ENCODE measurements at places on chromosomes 16 and 17.

DNA sequence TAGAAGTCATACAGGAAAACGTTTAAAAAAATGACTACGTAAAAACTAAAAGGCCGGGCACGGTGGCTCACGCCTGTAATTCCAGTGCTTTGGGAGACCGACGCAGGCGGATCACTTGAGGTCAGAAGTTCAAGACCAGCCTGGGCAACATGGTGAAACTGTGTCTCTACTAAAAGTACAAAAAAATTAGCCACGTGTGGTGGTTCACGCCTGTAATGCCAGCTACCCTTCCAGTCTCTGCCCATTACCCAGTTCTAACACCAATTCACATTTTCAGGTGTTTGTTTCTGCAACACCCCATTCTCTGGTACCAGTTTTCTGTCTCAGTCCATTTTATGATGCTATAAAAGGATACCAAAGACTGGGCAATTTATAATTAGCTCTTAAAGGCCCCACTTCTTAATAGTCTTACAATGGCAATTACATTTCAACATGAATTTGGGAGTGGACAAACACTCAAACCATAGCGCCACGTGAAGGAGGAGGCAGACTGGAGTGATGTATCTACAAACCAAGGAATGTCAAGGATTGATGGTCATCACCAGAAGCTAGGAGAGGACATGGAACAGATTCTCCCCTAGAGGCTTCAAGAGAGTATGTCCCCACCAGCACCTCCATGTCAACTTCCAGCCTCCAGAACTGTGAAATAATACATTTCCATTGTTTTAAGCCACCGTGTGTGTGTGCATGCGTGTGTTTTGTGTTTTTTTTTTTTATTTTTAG is 791 bp upstream of the C17orf75 start:
- DNase-seq = no peak

DNA sequence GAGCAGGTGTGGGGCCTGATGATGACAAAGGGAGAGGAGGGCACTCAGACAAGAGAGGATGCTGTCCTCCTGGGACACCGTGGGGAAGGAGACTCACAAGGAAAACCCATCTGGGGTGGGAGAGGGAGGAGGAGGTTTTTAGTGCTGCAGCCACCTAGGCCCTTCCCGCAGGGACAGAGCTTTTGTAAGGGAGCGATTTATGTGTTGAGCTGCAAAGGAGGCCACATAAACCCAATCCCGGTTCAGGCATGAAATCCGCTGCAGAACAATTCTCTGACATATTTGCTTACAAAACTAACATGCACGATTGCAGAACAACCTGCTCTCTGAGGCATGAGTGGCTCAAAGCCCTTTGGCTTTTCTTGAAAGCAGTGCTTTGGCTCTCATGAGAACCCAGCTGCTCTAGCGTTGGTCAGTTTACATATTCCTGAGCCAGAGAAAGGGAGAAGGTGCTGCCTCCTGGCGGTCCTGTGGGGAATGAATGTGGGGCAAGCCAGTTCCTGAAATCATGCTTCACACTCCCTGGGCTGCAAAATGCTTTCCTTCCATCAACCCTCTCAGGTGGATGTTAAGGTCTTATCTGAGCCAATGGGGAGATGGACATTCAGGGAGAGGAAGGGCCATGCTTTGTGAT is 122.4 kb upstream of the NLRP1 start:
- peak; percentile 52 for DNase-seq

DNA sequence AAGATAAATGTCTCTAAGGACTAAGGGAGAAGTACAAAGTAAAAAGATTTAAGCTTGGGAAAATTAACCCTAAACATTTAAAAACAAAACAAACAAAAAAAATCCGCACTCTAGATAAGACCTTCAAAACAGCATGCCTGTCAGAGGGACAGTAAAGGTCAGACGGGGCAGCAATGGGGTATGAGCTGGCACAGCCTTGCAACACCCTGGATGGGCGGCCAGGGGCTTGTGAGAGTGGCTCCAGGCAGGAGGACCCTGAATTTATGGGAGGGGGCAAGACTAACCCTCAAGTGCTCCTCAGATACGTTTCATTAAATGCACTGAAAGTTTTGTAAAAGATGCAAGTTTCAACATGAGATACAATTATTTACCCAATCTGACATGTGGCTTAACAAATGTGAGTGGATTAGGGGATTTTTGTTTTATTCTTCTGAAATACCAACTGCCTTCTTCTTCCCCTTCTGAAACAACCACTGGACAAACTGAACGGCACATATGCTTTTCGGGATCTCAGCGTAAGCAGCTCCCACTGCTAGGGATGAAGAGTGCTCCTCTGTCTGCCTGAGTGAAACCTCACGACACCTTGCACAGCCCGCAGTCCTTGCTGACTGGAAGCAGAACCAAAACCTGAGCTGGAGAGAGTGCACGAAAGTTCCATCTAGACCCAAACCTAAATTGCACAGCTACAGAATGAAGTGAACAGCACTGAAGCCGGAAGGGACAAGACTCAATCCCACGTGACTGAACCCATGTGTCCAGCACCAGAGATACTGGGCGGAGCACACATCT is 128.4 kb downstream of the ANKRD11 start:
- no peak for DNase-seq

DNA sequence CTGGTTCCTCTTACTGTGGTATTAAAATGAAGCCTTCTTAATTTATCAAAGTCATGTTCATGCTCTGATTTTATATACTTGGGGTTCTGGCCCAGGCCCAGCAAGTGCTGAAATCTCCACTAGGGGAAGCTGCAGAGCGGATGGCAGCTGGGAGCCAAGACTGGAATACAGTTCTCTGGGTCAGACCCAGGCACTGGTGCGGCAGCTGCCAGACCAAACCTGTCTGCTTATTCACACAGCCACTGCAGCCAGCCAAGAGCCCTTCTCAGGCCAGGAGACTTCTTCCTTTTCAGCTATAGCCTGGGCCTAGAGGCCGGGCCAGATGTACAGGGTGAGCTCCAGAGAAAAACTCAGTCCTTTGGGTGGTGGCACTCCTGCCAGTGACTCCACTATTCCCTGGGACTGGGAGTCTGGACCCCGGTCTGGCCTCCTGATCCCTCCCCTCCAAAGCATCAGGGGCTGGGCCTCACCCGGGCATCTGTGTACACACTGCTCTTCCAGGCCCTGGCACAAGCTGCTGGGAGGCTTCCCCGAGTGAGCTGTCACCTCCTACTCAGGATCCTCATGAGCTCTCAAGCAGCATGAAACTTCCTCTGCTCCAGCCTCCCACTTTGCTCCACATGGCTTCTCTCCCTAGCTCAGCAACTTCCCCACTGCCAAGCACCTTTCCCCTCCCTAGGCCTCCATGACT is 24.4 kb downstream of the ATP6V0D1 start:
- DNase-seq = no peak

GRCh38 chr16:15879255-15879811 is 9.1 kb downstream of the CEP20 start:
- DNase-seq = no peak

- DNase-seq = no peak
Observed at GRCh38 chr16:81637336-81638235, 141.5 kb upstream of the PLCG2 start.

DNA sequence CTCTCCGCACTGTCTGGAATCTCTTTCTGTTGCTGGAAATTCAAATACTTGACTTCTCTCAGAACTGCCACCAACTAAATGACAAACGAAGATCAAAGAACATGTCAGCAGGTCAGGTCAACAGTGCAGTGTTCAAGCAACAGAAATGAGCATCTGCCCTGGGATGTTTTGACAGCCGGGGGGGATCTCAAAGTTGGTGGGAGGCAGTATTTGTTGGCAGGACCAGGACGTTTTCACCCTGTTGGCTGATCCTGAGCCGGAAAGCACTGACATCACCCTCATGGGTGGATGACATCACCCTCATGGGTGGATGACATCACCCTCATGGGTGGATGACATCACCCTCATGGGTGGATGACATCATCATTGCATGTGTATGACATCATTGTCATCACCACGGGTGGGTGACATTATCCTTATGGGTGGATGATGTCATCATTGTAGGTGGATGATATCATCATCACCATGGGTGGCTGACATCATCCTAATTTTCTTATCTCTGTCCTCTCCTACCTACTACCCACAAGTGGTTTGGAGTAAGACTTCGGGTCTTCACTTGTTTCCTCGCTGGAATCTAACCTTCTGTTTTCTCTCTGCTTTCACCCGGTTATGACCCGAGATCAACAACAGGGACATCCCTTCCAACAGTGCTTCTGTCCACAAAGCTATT is 18.9 kb downstream of the DNAH17 start:
- peak; percentile 15 for DNase-seq

DNA sequence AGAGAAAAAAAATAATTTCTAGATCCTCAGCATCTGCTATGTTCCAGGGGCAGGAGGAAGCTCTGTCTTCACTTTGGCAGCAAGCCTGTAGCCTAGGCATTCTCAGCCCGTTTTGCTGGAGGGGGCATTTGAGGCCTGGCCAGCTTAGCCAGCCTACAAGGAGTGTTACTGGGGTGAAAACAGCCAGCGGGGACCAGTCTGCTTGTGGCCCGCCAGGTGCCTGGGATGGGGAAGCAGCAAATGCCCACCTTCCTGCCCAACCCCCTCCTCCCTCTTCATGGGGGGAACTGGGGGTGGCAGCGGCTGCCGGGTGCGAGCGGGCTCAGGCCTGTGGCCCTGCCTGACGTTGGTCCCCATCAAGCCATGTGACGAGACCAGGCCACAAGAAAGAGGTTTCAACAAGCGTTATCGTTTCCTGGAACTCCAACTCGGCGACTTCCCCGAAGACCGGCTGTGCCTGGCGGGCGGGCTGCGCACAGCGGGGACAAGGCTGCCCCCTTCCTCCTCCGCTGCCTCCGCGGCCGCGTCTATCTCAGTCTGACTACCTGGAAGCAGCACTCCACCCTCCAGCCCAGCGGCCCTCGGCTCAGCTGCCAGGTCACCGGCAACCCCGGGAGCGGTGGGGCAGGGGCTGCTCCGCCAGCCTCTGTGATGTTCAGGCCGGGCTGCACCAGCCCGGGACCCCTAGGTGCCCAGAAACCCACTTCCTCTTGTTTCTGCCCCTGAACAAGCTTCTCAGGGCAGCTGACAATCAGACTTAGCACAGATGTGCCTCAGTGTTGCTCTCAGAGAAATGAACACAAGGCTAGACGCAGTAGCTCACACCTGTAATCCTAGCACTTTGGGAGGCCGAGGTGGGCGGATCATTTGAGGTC is 22.9 kb downstream of the SOCS1 start:
- peak; percentile 92 for DNase-seq

DNA sequence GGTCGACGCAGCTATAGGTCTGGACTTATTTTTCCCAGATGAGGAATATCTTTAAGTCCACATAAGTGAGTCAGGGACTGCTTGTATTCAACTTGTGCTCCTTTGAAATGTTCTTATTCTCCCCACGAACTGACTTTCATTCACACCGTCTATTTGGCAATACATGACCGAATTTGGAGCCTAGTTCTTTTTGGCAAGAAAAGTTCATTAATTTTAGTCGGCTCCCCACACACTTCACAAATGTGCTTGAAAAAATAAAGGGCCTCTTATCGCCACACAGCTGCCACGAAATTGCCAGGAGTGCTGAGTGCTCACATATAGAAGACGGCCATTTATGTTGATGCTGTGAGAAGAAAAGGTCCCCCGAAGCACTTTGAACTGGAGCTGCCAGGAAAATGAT is 152.6 kb downstream of the PRKCA start:
- no peak for DNase-seq

GRCh38 chr17:55236316-55236715 is 28.4 kb upstream of the HLF start:
- DNase-seq = no peak

- no peak for DNase-seq
Observed at GRCh38 chr16:28257256-28257655, 35.1 kb upstream of the SBK1 start.

- no peak for DNase-seq
Observed at GRCh38 chr16:11744075-11744470, 1.4 kb upstream of the TXNDC11 start.

- DNase-seq = no peak
Observed at GRCh38 chr17:82489851-82490511, 29.6 kb upstream of the FOXK2 start.

DNA sequence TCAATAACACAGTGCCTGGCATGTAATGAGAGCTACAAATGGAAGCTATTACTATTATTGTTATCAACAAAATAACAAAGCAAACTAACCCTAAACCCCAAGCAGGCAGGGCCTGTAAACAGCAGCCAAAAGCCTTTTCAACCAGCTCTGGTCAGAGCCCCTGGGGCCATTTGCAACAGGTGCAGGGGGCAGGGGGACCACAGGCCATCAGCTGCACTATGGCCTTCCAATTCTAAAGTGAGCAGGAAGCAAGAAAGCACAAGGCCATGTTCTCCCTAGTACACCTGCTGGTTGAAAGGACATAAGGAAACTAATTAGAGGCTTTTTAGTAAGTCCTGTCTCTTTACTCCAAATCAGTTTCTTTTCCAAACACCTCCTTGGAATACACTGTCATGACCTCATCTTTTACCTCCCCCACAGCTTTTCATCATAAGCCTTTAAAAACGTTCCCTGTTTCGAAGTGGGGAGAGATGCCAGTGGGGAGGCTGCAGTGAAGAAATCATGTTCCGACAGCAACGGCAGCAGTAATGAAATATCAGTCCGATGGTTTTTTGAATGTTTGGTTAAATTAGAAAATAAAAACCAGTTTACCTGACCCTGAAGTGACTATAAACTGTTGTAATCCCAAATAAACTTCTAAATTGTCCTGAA is 68.4 kb upstream of the GSG1L start:
- DNase-seq = no peak

- DNase-seq = no peak
Observed at GRCh38 chr17:55584055-55584685, 72.9 kb upstream of the SMIM36 start.

GRCh38 chr16:28981517-28981916 is 3.3 kb upstream of the LAT start:
- no peak for DNase-seq

- DNase-seq = no peak
Observed at GRCh38 chr17:40176754-40177110, 538 bp upstream of the RAPGEFL1 start.

- DNase-seq = no peak
Observed at GRCh38 chr16:68251832-68252231, 6.7 kb downstream of the PLA2G15 start.

- no peak for DNase-seq
Observed at GRCh38 chr17:61700252-61700651, 109.2 kb upstream of the NACA2 start.

GRCh38 chr16:89113152-89113547 is 19.5 kb downstream of the ACSF3 start:
- no peak for DNase-seq

- no peak for DNase-seq
Observed at GRCh38 chr17:42421136-42421506, 1.9 kb downstream of the CAVIN1 start.

- no peak for DNase-seq
Observed at GRCh38 chr16:30131869-30132475, 9.0 kb upstream of the MAPK3 start.

GRCh38 chr16:82400046-82400445 is 226.7 kb upstream of the CDH13 start:
- no peak for DNase-seq

GRCh38 chr16:24088767-24089166 is 167.4 kb upstream of the CACNG3 start:
- no peak for DNase-seq

GRCh38 chr16:49688036-49688697 is 167.7 kb downstream of the ZNF423 start:
- no peak for DNase-seq

DNA sequence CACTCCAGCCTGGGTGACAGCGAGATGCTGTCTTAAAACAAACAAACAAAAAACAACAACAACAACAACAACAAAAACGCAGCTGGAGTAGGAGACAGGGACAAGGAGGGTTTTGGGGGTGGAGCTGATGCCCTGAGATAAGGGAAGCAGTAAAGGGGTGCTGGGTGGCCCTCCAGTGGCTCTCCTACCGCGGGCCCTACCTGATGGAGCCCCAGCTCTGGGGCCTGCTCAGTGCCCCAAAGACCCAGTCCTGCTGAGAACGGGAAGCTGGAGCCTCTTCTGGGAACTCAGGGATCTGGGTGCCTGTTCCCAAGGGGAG is 21.3 kb upstream of the NAGS start:
- DNase-seq = no peak

Measured in stimulated activated naive CD8-positive, alpha-beta T cell treated with anti-CD3 and anti-CD28 coated beads, Interleukin-15, amount 100 ng/mL, for 72 hours (primary cell).